Peyer's patch (tissue), 4 donors: ENCODE measurements at places on chromosomes 7 and 10.
A peak's percentile ranks its signal among the peaks of the same experiment; 100 is the strongest.

- no peak for DNase-seq
These were observed 39.5 kb downstream of the NT5C2 start for GRCh38 chr10:103153302-103154197.

DNA sequence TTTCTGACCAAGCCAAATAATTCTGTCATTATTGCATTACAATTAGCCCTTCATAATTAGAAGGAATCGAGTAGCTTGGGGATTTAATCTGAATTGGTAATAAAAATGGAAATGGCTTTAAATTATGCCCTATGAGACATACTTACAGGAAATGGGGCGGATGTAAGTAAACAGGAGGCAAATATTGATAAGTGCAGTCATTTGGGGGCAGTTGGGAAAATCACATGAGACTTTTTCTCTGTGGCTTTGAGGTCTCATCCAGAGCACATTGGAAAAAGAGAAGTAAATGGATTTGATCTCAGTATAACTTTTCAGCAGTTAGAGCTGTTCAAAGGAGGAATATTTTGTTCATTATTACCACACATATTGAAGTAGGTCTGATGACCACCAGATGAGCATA, 307.8 kb upstream of the POM121L12 start:
- no peak for DNase-seq

GRCh38 chr7:157009170-157009777, 1.2 kb downstream of the MNX1 start:
- peak; percentile 71 for DNase-seq

DNA sequence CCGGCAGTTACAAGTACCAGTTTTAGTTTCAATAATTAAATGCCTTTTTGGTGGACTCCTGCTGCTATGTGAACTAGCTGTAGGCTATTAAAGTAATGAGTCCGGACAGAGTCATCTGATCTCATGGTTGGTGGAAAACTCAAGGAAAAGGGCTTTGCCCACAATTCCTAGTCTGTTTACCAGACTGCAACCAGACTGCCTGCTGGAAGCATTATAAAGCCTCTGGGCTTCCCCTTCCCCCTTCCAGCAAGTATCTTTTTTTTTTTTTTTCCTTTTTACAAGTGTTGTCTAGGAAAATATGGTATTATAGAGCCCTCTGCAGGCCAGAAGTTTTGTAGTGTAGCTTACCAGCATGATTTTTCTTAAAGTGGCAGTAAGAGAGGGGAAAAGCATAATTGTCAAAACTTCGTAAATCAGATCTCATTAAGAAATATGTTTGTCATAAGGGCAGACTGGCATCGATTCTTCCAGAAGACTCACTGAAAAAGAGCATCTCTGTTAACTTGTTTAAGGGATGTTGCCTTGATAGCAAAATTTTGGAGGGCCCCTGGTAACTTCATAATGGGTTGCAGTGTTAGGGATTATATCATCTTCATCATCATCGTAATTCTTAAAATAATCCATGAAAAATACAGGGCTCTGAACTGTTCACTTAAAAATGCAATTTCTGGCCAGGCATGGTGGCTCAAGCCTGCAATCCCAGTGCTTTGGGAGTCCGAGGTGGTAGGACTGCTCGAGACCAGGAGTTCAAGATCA, 181.3 kb downstream of the TAX1BP1 start:
- DNase-seq: no peak

GRCh38 chr10:6089334-6090219, 743 bp downstream of the RBM17 start:
- DNase-seq: no peak

DNA sequence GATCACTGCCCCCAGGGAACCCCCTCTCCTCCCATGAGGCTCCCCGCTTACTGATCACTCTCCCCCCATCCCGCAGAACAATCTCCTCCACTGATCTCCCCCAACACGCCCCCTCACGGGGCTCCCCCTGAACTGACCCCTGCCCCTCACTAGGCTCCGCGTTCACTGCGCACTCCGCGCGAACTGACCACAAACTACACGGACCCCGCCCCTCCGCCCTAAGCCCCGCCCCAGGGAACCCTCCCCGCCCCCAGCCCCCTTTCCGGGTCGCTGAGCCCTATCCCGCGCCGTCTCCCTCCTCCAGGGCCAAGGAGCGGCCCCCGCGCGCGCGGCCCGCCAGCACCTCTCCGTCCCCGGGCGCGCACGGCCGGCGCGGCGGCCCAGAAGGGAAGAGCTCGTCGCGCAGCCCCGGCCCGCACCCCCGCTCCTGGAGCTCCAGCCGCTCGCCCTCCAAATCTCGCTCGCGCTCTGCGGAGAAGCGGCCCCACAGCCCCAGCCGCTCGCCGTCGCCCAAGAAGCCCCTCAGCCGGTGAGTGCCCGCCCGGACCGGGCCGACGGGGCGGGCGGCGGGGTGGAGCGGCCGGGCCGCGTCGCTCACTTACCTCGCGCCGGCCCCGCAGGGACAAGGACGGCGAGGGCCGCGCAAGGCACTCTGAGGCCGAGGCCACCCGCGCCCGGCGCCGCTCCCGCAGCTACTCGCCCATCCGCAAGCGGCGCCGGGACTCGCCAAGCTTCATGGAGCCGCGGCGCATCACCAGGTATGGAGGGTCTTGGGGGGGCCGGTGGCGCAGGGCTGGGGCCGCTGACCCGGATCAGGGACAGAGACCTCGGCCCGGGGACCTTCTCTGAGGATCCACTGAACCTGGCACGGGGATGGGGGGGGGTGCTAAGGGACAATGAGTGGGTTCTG, 19.9 kb upstream of the HSPB1 start:
- no peak for DNase-seq

- DNase-seq: no peak
These were observed 116.6 kb downstream of the DOCK1 start for GRCh38 chr10:127021801-127022200.

DNA sequence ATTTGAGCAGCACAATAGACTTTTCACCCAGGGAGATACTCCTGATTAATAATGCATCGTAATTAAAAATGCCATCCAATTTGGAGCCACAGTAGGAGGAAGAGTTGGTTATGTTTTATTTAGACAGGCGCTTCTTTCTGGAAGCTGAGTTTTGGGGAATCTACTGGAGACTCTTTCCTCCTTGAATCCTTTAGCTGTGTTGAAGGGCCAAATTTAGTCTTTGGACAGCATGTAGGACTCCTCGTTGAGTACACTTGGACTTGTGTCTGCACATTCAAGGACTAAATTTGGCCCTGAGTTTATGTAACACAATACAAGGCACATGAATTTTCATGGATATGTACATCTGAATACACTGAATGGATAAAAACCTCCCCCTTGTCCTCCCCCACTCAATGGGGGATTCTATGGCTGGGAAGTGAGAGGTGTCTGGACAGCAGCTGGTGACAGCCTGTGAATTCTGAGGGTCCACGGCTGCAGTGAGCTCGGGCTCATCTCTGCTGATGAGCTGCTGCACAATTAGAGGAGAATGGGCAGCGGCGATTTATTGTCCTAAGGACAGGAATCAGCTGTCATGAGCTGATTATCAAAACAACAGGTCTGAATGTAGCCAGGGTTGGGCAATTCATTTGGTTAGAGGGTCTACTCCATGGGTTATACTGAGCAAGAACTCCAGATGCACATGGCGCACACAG, 95.2 kb downstream of the PRTFDC1 start:
- no peak for DNase-seq

DNA sequence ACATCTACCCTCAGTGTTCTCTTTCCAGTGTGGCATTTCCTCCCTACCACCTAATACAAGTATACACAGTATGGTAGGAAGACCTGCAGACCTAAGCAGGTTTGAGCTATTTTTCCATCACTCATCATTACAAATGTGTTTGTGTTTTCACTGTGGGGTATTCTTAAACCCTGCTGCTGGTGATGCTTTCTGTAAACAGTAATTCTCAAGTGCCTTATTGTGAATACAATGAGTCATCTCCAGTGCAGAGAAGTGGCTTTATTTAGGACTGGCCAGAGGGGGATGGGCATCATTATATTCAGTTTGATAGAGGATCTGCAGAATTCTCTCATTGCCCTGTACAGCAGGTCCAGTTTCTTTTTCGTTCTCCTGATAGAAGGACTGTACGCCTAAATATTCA, 63.7 kb downstream of the GRM8 start:
- DNase-seq: no peak

- no peak for DNase-seq
These were observed 22.5 kb downstream of the WDR86 start for GRCh38 chr7:151387161-151388006.

DNA sequence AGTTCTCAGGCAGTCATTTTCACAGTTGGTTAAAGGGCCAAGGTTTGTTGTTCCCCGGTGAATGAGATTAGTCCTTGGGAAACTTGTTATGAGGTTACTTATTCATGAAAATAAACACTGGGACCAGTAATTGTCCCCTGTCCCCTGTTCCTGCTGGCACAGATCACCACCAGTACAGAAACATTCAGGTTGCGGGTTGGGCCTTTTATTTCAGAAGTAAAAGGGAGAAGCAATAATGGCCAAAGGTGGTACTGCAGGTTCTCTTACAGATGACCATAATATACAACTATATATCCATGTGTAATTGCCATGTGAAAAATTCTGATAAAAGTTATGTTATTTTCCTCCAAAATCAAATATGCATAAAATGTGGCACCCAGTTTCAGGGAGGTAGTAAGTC, 442.0 kb downstream of the SORCS1 start:
- no peak for DNase-seq

GRCh38 chr10:34814223-34814912, 728 bp downstream of the PARD3 start:
- DNase-seq: no peak

GRCh38 chr10:14588084-14588937, 186.4 kb downstream of the FAM107B start:
- no peak for DNase-seq

- DNase-seq: no peak
These were observed 214.3 kb downstream of the FANK1 start for GRCh38 chr10:126110489-126111180.

- no peak for DNase-seq
These were observed 51.3 kb downstream of the MALSU1 start for GRCh38 chr7:23350466-23350865.

GRCh38 chr7:6479067-6479466, 31.3 kb upstream of the DAGLB start:
- no peak for DNase-seq

DNA sequence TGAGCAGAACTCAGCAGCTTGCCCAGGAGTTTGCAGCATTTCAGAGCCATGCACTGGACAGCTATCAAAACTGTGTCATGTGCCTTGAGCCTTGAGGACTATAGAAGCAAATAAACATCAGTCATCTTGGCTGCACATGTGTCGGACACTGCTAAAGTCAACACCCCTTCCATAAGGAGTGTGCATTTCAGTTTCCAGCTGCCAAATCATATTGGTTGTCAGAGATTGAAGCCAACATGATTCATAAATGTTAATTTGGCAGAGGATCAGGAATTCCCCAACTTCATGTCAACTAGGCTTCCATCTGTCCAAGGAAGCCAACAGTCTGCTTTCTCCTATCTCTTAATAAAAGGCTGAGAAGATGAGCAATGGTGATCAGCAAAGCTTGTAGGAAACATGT, 32.8 kb downstream of the SLC16A12 start:
- DNase-seq: no peak

- DNase-seq: no peak
These were observed 36.2 kb downstream of the GNG11 start for GRCh38 chr7:93957767-93958166.

- DNase-seq: no peak
These were observed 83.1 kb upstream of the CHCHD3 start for GRCh38 chr7:133165001-133165400.

DNA sequence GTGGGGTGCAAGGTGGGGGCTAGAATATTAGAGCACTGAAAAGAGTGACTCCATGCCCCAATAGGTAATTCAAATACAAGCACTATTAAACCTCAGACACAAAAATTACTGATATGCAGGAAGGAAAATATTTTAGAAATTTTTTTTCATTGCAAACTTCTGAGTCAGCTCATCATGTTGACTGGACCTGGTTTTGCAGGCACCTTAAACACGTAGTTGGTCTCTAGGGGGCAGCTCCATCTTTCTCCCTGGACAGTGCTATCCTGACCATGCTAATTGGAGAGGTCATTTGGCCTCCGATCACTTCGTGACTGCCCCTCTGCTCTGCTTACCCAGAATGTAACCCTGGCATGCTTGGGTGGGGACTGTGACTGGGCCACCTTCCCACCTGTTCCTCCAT, 368.4 kb upstream of the MKI67 start:
- DNase-seq: no peak

GRCh38 chr7:41822259-41822817, 119.4 kb upstream of the INHBA start:
- DNase-seq: no peak

DNA sequence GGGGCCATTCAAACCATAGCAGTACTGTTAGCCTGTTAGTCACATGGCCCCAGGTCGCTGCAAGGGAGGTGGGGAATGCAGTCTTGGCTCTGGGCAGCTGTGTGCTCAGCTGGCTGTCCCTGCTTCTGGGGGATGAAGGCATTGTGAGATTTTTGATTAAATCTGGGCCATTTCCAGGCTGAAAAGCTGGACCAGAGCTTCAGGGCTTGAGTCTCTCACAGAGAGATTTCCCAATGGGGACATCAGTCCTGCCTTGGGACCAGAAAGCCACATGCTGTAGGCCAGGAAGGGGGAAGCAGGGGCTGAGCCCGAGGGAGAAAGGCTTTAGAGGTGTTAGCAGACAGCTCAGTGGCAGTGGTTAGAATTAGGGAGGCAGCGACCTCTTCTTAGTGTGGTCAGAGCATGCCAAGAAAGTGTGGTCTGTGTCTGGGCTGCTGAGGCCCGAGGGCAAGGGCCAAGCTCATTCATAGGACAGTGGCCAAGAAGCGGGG, 33.6 kb downstream of the PALD1 start:
- no peak for DNase-seq

GRCh38 chr7:111192614-111193413, 101.9 kb downstream of the LRRN3 start:
- DNase-seq: no peak

- DNase-seq: no peak
These were observed 127.4 kb downstream of the ZNF365 start for GRCh38 chr10:62501547-62501946.

DNA sequence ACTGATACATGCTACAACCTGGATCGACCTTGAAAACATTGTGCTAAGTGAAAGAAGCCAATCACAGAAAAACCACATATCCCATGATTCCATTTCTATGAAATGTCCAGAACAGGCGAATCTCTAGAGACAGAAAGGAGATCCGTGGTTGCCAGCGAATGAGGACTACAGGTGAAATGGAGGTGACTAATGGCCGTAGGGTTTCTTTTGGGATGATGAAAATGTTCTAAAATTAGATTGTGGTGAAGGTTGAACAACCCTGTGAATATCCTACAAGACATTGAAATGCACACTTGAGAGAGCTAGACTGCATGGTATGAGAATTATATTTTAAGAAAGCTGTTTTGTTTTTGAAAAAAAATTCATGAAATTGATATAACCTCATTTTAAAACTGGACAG, 188.5 kb upstream of the PLXNA4 start:
- DNase-seq: no peak

GRCh38 chr10:34637418-34637911, 177.6 kb downstream of the PARD3 start:
- DNase-seq: peak; percentile 82
